NCI-H524 (cell line): ENCODE measurements at places on chromosomes 11 and 22.
A peak's percentile ranks its signal among the peaks of the same experiment; 100 is the strongest.

DNA sequence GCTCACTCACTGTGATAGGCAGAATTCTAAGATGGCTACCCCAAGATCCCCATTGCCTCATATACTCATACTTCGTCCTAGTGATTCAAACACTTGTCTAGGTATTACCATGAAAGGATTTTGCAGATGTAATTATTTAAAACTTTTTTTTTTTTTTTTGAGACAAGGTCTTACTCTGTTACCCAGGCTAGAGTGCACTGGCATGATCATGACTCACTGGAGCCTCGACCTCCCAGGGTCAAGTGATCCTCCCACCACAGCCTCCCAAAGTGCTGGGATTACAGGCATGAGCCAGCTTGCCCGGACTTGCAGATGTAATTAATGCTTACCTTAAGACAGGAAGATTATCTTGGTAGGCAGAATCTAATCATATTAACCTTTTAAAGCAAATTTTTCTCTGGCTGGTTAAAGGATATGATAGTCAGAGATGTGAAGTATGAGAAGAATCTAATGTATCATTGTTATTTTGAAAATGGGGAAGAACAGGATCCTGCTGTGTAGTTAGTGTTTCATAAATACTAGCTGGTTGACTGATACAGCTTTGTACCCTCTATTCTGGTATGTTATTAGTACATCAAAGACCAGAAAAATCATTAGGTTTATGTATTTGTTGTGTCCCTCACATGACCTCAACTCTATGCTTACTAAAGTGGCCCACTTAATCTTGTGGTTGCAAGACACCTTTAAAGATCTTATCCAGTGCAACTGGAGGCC is 35.5 kb downstream of the C2CD3 start:
- DNase-seq, result no peak

GRCh38 chr11:75338516-75339208 is 12.8 kb downstream of the ARRB1 start:
- DNase-seq, result no peak

DNA sequence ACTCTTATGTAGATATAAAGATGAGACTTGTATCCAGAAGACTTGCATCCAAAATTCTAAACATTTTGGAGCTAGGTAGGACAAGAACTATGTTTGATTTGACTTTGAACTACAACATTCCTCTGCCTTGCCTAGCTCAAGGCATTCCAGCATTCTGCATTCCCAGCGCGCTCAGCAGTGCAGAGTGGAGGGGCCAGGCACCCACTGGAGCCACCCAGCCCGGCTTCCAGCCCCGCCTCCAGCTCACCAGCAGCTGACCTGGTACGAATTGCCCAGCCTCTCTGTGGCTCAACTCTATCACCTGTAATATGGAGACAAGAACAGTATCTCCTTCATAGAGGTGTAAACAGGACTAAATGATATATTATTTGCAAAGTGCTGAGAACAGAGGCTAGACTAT is 28.8 kb downstream of the PRDM10 start:
- DNase-seq, result no peak

DNA sequence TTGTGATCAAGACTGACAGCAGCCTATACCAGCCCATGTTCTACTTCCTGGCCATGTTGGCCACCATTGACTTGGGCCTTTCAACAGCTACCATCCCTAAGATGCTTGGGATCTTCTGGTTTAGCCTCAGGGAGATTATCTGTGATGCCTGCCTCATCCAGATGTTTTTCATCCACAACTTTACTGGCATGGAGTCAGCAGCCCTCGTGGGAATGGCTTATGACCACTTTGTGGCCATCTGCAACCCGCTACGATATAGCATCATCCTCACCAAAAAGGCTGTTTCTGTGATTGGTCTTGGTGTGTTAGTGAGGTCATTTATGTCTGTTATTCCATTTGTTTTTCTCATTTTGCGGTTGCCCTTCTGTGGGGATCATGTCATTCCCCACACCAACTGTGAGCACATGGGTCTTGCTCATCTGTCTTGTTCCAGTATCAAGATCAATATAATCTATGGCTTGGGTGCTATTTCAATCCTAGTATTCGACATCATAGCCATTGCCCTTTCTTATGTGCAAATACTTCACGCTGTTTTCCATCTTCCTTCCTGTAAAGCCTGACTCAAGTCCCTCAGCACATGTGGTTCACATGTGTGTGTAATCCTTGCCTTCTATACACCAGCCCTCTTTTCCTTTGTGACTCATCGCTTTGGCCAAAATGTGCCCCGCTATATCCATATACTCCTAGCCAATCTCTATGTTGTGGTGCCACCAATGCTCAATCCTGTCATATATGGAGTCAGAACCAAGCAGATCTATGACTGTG is 23.6 kb downstream of the OR52E1 start:
- no peak for DNase-seq

DNA sequence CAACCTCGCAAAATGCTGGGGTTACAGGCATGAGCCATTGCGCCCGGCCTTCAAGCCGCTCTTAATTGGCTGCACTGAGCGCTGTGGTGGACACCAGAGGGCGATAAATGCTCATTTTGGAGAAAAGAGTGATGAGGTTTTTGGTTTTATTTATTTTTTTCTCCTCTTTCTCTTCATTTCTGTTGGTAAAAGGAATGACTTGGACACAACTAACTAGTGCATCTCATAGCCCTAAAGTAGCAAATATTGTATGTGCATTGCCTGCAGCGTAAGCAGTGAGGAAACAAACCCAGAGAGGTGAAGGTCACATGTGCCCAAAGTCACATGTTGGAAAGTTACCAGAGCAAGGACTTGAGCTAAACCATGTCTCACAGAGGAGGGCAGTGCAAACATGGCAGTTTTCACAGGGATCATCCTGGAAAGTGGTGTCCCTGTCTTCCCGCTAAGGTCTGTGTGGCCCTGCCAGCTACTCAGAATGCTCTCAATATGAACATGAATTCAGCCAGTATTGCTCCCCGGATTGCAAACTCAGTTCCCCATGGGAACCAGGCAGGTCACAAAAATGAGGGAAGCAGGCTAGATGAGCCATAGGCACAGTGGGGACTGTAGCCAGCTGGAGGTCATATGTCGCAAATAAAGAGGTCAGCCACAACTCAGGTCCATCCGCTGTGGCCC is 8.6 kb upstream of the CD82 start:
- DNase-seq, result peak; percentile 61

DNA sequence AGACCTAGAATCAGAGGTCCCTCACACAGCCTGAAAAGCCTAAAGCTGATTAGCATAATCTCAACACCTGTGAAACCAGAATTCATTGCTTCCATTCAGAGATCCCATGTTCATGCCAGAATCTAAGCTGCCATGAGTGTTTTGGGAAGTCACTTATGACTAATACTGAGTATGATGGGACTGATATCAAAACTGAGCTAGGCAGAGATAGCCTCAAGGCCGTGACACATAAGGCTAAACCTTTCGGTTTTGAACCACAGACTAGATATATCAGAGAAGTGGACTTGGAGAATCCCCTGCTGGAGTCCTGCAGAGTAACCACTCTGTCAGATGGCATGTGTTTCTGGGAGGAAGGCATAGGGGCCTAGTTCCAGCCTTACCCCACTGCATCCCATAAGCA is 23.1 kb upstream of the GLYATL2 start:
- no peak for DNase-seq

- no peak for DNase-seq
These were observed 102.1 kb downstream of the MN1 start for GRCh38 chr22:27699383-27700019.

DNA sequence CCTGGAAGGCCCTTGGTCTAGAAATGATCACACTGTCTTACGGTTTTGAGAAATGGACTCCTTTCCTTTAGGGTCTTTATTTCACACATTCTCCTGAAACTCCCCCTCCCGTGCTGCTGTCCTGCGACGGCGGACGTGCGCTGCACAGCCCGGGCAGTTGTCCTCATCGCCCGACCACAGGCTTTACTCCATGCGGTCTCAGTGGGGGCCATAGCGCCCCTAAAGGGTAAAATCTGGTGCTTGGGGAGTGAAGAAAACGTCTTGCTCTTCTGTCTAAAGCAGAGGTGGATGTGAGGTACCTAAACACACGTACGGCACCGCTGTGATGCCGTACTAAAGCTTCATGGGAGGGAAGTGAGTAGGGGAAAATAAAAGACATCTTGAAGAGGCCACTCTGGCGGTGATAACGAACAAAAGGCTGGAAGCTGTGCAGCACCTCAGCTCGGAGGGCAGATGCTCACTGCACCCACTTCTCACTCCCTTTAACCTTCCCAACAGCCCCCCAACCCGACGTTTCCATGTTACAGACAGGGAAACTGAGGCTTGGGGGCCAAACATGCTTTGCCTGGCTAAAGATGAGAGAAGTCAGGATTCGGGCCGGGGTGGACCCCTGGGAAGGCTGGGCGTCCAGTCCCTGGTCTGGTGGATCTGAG is 22.6 kb downstream of the MPPED1 start:
- no peak for DNase-seq

- no peak for DNase-seq
These were observed 94.7 kb upstream of the TMEM45B start for GRCh38 chr11:129720994-129721393.

DNA sequence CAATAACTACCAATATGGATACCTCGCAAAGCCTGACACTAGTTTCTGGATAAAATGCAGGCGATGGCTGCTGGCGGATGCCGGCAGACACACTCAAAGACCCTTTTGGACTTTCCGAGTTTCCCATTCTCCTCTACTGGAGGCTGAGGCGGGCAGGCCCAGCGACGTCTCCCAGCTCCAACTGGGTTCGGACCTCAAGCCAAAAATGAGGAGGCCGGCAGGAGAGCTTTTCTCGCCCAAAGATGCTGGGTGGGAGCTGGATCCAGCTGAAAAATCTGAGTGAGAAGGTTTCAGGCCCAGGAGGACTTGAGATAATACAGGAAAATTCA is 428 bp upstream of the FEZ1 start:
- no peak for DNase-seq

GRCh38 chr11:130413405-130414106 is 14.9 kb downstream of the ADAMTS8 start:
- DNase-seq, result no peak

DNA sequence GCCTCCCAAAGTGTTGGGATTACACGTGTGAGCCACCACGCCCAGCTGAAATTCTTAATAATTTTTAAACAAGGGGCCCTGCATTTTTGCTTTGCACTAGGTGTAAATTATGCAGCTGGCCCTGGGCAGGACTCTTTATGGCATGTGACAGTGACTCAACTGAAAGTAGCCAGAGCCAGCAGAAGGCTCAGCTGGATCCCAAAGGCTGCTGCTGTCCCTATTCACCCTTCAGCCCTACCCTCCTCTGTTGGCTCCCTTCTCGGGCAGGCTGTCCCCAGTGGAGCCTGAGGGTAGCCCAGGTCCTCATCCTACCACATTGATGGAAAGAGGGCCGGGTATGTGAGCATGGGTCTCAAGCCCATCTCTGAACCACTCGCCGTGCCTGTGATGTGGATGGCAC is 45.6 kb downstream of the CD82 start:
- DNase-seq, result no peak

DNA sequence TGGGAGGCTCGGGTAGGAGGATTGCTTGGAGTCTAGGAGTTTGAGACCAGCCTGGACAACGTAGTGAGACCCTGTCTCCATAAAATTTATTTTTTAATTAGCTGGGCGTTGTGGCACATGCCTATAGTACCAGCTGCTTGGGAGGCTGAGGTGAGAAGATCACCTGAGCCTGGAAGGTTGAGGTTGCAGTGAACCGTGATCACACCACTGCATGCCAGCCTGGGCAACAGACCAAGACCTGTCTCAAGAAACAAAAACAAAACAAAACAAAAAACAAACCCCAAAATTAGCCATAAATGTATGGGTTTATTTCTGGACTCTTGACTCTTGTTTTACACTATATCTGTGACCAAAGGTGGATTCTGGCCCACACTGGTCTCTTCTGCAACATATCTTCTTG is 41.6 kb downstream of the EIF3F start:
- DNase-seq, result no peak

- peak; percentile 99 for DNase-seq
These were observed 66.6 kb downstream of the CACNG2 start for GRCh38 chr22:36636916-36637315.
